Activated naive CD8-positive, alpha-beta T cell treated with anti-CD3 and anti-CD28 coated beads for 36 hours (primary cell): ENCODE measurements at places on chromosomes 12 and 14.
A peak's percentile ranks its signal among the peaks of the same experiment; 100 is the strongest.

DNA sequence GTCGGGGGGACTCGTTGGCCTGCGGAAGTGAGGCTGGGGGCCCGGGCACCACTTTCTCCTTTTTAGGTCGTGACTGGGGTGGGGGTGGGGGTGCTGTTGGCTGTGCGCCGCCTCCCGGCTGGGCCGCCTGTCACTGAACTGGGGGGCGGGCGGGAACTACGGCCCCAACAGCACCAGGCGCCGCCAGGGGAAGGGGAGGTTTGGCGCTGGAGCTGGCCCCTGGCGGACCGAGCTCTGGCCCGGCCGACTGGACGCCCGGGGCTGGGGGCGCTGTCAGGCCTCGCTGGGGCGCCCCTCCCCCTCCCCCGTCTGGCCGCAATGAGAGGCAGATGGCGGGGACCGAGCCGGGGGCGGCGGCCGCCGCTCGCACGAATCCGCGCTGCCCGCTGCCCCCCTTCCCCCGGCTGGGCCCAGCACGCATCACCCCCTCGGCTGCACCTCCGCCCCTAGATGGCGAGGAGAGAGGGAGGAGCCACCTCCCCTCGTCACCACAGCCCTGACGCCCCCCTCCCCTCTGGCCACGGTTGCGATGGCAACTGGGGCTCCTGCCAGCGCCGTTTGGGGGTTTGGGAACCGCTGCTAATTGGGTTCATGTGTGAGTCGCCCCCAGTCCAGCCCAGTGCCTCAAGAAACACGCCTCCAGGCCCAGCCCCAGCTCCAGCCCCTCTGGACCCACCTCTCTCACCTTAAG is 723 bp downstream of the NFATC4 start:
- DNase-seq: peak; percentile 56
- H3K27ac ChIP-seq: no peak overlapping the region
- H3K36me3 ChIP-seq: no peaks in the 10 kb centered on the region
- peaks cover 27% of the 10 kb centered on the region for H3K4me1 ChIP-seq
- H3K27me3 ChIP-seq: peaks cover 41% of the 10 kb centered on the region

- DNase-seq: peak; percentile 33
- H3K4me3 ChIP-seq: peak overlapping the region; percentile 90
- peak overlapping the region; percentile 95 for H3K27ac ChIP-seq
These were observed 557 bp downstream of the COPS7A start for GRCh38 chr12:6724409-6724797.

- no peaks in the 10 kb centered on the region for H3K27me3 ChIP-seq
- no peak overlapping the region for H3K4me3 ChIP-seq
- peak; percentile 12 for DNase-seq
- H3K36me3 ChIP-seq: no peaks in the 10 kb centered on the region
- H3K27ac ChIP-seq: no peak overlapping the region
- no peaks in the 10 kb centered on the region for H3K4me1 ChIP-seq
These were observed 90.9 kb downstream of the GALNT9 start for GRCh38 chr12:132238488-132238854.

DNA sequence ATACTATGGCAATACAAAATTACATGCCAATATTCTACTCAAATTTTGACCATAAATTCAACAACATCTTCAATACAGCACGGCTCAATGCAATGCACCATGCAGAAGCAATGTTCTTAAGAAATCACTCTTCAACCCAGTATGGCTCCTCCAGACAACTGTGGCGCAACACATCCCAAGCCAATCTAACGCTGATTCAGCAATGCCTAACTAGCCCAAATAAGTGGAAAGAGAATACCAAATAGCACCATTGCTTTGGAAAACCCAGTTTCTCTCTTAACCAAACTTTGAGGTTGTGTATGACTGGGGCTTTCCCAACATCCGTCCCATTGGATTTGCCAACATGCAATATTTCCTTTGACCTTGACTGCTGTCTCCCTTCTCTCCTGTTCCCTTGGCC is 211.1 kb upstream of the TBX3 start:
- no peaks in the 10 kb centered on the region for H3K36me3 ChIP-seq
- DNase-seq: no peak
- no peaks in the 10 kb centered on the region for H3K4me1 ChIP-seq
- H3K4me3 ChIP-seq: no peak overlapping the region
- peaks cover 6% of the 10 kb centered on the region for H3K27me3 ChIP-seq

GRCh38 chr12:26172539-26172938 is 22.8 kb upstream of the SSPN start:
- H3K4me3 ChIP-seq: no peak overlapping the region
- H3K36me3 ChIP-seq: no peaks in the 10 kb centered on the region
- H3K4me1 ChIP-seq: no peaks in the 10 kb centered on the region
- DNase-seq: no peak

- H3K36me3 ChIP-seq: no peaks in the 10 kb centered on the region
- peaks cover 9% of the 10 kb centered on the region for H3K4me1 ChIP-seq
- peaks cover 9% of the 10 kb centered on the region for H3K27me3 ChIP-seq
- H3K4me3 ChIP-seq: no peak overlapping the region
These were observed 7.3 kb upstream of the FIGNL2 start for GRCh38 chr12:51855586-51856428.

GRCh38 chr12:30466093-30466585 is 229.5 kb downstream of the IPO8 start:
- H3K4me1 ChIP-seq: no peaks in the 10 kb centered on the region
- H3K27ac ChIP-seq: no peak overlapping the region
- no peak overlapping the region for H3K4me3 ChIP-seq
